Epithelial cell of alveolus of lung (primary cell): ENCODE measurements at places on chromosomes 4 and X. TPM values are rescaled to one million over a fixed set of nuclear protein-coding genes. Genes with fewer than 3 reads are reported as not detected.

MAGEB3 gene
- total RNA-seq: not detected in 2 replicates

TASL gene
- not detected in 2 replicates for total RNA-seq

BMPR1B gene
- 1.0 and 3.4 TPM in 2 replicates for total RNA-seq

RWDD4 gene
- 20.8 and 20.9 TPM in 2 replicates for total RNA-seq

IKBKG gene
- 29.2 and 58.2 TPM in 2 replicates for total RNA-seq

SLC10A4 gene
- total RNA-seq: not detected in 2 replicates
